Caki2 (cell line): ENCODE measurements at places on chromosomes 4 and X.

DNA sequence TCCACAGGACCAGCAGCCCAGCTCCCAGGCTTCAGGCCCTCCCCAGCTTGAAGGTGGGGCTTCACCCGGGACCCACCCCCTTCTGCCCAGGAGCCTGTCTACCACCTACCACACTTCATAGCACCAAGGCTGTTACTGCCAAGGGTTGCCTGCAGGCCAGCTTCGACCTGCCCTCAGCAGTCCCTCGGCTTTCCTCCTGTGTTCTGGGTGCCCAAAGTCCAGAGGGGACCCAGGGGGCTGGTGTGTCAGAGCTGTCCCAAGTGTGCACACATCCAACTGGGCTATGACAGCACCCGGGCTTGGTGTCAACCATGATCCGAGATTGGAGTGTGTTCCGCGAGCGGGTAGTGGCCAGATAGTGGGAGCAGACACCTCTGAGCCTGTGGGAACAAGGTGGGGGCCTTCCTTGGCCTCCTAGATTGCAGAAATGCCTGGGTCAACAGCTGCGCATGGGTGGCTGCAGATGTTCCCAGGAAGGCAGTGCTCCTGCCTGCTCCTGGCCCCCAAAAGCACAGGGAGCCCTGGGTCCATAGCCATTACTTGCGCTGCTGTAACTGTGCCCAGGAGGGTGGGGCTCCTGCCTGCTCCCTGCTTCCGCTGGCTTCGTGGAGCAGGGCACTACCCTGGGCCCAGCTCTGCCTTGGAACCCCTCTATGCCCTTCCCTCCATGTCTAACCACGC, 16.8 kb downstream of the SULT1B1 start:
- no peak for DNase-seq

- no peak for DNase-seq
Measured at GRCh38 chrX:45815441-45815840, 614.8 kb upstream of the DIPK2B start.

GRCh38 chr4:132275583-132276121, 873.4 kb upstream of the PCDH10 start:
- DNase-seq = no peak

- no peak for DNase-seq
Measured at GRCh38 chrX:34058005-34058404, 74.1 kb downstream of the FAM47A start.

DNA sequence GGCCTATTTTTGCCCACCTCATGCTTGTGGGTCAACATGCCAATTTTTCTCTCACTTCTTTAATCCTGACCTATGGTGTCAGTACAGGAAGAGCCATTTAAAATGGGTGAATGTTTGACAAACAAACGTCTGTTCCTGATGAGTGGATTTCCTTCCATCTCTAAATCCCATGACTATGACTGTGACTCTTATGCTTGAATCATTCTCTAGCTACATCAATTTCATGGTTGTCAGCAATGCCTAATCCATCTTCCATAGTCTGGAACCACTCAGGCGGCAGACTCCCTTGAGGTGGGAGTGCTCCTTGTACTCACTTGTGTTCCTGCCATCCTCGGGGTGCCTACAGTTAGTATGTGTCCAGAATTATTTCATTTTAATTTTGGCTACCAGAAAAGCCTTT, 194.9 kb upstream of the RPS6KA3 start:
- peak; percentile 77 for DNase-seq

GRCh38 chrX:153726286-153727122, 1.8 kb downstream of the ABCD1 start:
- peak; percentile 55 for DNase-seq

- no peak for DNase-seq
Measured at GRCh38 chr4:149923736-149924135, 108.1 kb upstream of the IQCM start.
